ENCODE measurements at places on chromosomes 4 and X.

DNA sequence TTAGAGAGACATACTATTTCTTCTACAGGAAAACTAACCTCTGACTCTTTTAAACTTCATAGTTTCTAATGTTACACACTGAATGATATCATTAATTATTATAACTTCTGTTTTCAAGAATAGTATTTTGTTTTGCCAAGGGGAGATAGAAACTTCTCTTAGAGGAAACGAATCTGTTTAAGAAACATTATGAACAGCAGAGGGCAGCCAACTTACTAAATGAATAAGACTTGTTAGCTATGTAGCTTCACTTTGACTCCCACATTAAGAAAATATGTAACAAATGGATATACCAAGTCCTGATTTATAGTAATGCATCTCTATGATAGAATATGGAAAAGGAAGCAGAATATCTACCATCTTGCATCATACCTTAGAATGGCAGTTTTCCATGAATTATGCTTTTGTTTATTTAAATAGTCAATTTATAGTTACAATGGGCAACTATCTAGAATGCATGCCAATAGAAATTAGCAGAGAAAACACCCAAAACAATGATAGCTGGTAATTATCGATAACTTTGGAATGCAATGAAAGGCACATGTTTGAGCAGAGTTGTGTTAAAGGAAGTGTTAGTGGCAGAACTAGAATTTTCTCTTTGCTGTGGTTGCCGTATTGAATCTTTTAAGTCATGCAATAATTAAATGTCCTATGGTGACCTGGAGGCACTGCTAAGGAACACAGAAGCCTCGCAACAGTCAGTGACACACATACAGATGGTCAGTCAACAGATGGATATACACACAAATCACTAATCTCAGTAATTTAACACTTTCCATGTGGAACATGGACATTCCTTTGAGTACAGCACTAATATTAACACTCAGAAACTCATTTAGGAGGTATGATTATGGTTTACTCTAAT lies 105.7 kb upstream of the PDLIM3 start:
- DNase-seq: peak; percentile 82

DNA sequence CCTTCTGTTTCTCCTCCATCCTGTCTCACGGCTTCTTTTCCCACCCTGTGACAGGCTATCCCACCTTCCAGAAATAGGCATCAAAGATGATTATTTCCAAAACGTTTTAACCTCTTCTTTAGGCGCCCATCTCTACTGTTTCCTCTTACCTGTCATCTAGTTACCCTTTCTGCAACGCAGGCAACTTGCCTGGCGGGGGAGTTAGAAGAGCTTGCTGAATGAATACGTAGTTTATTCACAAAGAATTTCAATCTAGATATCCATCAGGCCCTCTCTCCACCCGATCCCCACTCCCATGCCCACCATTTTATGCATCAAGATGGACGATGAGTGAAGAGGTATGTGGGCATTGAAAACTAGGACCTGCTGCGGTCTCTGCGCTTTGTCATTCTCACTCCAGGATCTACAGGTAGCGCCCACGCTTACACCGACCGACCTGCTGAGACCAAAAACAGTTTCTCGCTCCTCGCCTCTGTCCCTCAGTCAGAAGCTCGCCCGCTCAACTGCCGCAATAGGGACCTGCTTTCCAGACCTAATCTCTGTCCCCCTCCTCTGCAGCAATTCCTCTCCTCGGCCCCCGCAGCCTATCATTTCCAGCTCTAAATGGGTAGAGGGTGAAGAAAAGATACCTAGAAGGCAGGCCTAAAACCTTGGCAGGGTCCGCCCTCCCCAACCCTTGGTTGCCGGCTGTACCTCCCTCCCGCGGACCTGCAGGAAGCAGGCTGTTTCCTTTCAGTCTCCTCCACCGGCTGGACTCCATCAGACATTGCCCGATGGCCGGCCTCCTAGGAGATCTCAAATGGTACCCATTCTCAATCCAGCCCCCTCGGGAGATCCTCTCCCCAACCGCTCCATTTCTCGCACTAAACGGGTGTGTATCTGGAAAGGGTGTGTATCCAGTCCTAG lies 624 bp downstream of the BEX5 start:
- peak; percentile 25 for DNase-seq

- DNase-seq: no peak
Measured at GRCh38 chrX:125395626-125396025, 76.0 kb downstream of the TEX13C start.

DNA sequence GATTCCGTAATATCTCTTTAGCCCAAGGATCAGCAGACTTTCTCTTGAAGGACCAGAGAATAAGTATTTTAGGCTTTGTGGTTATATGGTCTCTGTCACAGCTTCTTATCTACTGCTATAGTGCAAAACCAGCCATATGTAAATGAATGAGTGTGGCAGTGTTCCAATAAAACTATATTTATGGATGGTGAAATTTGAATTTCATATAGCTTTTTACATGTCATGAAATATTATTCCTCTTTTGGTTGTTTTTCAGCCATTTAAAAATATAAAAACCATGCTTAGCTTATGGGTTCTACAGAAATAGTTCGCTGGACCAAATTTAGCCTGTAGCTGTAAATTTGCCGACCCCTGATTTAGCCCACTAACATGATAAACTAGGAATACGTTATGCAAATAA lies 18.0 kb upstream of the MSMO1 start:
- no peak for DNase-seq

DNA sequence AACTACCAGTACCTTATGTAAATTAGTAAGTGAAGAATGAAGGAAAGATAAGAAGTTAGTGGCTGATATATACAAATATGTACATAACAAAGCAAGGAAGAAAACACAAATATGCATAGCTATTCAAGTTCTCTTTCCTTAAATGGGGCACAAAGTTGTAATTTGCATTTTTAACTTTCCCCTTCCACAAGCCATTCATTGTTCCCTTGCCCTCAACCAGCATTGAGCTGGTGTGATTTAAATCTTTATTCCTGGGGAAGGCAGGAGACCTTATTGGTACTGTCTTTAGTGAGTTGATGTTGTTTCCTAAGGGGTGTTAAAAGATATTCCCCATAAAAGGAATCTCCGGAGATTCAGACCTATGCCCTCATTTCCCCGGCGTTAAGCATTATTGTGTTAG lies 735.3 kb downstream of the PCDH18 start:
- no peak for DNase-seq

DNA sequence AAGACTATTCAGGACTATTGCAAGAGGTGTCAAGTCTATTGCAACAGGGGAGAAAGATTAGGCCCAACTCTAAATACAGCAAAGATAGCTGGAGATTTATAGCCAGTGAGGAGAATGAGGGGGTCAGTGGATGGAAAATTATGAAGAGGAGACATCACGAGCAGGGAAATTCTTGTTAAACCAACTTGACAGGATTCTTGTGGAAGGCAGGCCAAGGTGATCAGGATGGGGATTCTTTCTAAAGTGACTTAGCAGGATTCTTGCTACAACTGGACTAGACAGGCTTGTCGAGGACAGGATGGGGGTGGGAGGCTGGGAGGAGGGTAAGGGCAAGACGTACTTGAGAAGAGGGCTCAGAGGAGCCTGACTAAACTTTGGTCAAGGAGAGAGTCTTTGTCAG lies 89.0 kb downstream of the PHEX start:
- DNase-seq: no peak

GRCh38 chr4:185945906-185946305 lies 123.0 kb upstream of the TLR3 start:
- DNase-seq: no peak

DNA sequence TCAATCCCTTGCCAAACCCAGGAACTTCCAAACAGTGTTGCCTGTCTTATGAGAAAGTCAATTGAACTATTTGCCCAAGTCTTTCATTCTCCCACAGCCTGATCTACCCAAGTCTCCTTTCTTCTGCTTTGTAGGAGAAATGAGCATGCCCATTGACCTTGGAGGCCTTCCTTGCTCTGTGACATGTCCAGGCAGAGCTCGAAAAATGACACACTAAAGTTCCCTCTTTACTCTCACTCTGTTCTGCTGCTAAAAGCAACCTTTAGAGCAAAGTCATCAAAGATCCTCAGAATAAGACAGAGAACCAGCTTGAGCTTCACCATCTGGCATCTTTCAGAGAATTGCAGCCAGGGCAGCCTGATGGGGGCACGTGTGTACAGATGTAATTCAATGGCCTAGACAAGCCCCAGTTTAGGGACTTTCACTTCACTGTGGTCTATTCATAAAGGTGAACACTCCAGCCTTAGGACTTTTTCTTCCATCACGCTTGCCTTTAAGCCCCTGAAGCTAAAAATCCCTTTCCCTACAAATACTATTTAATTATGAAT lies 136.4 kb downstream of the AMELX start:
- DNase-seq: no peak

DNA sequence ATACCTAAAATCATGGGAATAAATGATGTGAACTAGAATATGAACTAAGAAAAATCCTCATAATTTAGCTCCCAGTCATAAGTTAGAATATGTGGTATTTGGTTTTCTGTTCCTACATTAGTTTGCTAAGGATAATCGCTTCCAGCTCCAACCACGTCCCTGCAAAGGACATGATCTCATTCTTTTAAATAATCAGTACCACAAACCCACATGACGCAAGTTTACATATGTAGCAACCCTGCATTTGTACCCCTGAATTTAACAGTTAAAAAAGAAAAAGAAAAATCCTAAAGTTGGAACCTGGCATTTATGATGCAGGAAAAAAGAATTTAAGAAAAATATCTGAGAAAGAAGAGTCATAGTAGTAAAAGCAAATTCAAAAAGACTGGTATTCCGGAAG lies 13.3 kb downstream of the UBA6 start:
- no peak for DNase-seq

DNA sequence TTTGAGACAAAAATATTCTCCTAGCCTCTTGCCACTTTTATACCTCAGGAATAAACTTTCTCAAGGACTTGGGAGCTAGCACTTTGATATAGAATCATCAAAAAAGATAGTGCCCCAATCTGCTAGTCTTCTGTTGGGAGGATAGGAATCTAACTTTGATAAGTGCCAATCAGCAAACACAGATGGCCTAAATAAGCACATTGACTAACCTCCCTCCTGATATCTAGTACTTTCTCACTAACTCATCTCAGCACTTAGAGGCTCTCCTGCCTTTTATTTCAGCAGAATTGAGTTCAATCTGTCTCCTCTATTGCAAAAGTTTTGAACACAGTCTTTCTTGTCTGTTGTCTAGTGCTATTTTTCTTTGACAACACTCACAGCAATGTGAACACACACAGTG lies 798.4 kb upstream of the FTHL17 start:
- DNase-seq: no peak

GRCh38 chrX:118109065-118109464 lies 7.5 kb downstream of the KLHL13 start:
- DNase-seq: no peak

GRCh38 chr4:72564184-72564583 lies 4.8 kb downstream of the ADAMTS3 start:
- DNase-seq: no peak

DNA sequence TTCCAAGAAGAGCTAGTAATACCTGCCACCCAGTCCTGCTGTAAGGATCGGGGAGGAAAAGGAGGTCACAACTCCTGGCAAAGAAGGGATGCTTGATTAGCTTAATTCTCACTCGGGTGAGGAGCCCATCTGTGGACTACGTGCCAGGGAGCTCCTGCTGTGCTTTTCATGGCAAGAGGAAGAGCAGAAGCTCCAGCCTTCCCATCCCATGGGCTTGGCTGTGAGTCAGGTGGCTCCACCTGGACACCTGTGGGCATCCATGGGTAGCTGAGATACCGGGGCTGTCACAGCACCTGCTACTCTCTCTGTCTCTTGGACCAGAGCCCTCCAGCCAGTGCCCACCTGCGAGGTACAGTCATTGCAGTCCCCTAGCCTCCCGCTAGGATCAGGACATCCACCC lies 18.0 kb downstream of the CLNK start:
- no peak for DNase-seq

DNA sequence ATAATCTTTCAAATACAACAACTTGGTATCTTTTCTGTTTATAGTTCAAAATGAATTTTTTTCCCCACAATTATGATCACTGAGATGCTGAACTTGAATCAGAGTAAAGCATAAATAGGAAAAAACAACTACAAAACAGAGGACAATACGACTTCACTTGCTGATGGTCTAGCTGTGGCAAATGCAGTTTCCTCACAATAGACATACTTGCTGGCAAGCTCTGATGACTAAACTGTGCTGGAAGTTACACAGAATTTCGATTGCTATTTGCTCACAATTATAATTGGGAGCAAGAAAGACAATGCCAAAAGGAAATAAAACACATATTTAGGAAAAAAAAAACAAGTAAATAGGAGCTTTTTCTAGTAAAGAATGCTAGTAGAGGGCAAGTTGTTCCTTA lies 14.7 kb downstream of the VEGFC start:
- DNase-seq: no peak

- DNase-seq: peak; percentile 74
Measured at GRCh38 chr4:99405433-99406115, 29.6 kb downstream of the ADH7 start.

GRCh38 chr4:82975792-82976191 lies 34.8 kb downstream of the LIN54 start:
- DNase-seq: no peak

- DNase-seq: no peak
Measured at GRCh38 chrX:150146271-150146896, 208.1 kb upstream of the EOLA2 start.

- no peak for DNase-seq
Measured at GRCh38 chr4:112315446-112315845, 18.3 kb downstream of the ALPK1 start.

- DNase-seq: no peak
Measured at GRCh38 chr4:83993774-83994173, 457.9 kb downstream of the GPAT3 start.

DNA sequence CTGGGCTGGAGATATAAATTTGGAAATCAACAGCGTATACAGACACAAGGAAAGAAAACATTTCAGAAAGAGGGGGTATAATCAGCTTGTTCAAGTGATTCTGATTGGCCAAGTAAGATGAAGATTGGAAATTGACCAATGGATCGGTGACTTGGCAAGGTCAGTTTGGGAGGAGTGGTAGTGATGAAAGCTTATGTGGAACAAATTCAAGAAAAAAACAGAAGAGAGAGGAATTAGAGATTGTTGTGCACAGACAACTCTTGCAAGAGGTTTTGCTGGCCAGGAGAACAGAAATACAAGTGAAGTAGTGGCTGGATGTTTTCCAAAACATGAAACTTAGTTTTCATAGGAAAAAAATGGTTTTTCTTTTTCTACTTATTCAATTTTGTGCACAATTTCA lies 16.3 kb downstream of the CD38 start:
- DNase-seq: no peak

DNA sequence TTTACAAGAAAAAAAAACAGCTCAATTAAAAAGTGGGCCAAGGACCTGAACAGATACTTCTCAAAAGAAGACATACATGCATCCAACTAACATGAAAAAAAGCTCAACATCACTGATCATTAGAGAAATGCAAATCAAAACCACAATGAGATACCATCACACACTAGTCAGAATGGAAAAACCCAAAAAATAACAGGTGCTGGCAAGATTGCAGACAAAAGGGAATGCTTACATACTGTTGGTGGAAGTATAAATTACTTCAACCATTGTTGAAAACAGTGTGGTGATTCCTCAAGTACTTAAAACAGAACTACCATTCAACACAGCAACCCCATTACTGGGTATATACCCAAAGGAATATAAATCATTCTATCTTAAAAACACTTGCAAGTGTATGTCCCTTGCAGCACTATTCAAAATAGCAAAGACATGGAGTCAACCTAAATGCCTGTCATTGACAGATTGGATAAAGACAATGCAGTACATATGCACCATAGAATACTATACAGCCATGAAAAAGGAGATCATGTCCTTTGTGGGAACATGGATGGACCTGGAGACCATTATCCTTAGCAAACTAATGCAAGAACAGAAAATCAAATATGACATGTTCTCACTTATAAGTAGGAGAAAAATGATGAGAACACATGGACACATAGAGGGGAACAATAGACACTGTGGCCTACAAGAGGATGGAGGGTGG lies 97.6 kb downstream of the RAB28 start:
- DNase-seq: no peak

All from stomach (tissue), 19 donors.